Stimulated activated CD8-positive, alpha-beta memory T cell treated with anti-CD3 and anti-CD28 coated beads, Interleukin-15, amount 100 ng/mL, for 1 hour (primary cell): ENCODE measurements at places on chromosomes 5 and 9.

- no peak for DNase-seq
Observed at GRCh38 chr5:96247097-96247701, 185.8 kb downstream of the PCSK1 start.

GRCh38 chr5:153959134-153959957, 79.4 kb downstream of the FAM114A2 start:
- DNase-seq: no peak

DNA sequence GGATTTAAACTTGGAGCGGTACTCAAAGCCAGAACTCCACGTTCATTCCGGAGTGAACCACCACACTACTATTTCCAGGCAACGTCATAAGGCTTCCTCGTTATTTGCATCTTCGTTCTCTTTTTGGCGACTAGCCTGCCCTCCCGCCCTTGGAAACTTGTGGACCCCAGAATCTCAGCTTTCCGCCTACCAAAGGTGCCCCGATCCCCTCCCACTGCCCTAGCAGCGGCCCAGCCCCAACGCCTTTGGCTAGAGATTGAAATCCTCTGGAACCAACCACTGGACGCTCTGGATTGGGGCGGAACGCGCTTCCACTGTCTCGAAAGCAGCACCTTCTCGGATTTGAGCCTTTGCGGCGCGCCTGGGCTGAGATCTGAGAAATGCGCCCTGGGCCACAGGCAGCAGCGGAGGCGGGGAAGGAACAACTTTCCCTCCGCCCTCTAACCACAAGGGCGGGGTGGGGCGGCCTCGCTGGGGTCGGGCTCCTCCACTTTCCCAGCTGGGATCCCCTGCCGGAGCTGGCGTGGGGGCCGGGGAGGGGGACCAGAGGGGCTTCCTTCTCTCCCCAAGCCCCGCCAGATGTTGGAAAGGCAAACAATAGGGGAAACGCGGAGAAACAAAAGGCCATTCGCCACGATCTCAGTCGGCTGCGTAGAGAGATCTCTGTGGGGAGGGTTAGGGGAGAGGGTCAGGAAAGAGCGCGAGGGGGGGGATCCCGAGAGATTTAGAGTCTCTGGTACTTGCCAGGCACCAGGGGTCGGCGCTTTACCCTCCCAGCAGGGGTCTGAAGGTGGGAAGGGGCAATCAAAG, 1.3 kb downstream of the MOB3B start:
- no peak for DNase-seq

DNA sequence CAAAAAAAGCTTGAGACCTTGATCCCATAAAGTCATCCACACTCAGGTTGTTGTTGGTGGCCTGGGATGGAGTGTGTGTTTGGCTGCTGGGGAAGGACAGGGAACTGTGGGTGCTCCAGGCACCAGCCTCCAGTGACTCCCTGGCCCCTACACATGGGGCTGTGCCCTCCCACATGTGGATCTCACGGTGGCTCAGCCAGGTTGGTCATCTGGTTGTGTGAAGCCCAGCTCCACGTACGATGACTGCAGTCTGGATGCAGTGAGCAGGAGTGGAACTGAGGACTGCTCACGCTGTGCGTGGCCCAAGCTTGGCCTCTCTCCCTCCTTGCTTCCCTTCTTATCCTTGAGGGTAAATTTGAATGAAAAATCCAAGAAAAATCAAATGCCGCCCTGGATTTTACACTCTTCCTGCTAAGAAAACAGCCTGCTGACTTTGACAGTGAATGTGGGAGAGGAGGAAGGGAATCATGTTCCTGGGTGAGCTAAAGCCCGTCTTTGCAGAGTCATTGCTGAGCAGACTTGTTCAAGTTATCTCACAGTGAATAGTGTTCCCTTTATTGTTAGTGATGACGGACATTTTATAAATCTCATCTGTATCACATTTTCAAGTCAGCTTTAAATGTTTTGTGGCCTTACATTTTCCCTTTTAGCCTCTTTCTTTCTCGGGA, 65.1 kb upstream of the CACNA1B start:
- DNase-seq: no peak

DNA sequence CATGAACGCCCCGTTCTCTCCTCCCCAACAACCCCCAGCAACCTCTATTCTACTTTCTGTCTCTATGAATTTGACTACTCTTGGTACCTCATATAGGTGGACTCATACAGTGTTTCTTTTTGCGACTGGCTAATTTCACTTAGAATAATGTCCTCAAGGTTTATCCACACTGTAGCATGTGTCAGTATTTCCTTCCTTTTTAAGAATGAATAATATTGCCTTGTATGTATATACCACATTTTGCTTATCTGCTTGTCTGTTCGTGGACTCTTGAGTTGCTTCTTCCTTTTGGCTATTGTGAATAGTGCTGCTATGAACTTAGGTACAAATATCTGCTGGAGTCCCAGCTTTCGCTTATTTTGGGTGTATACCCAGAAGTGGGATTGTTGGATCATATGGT, 42.7 kb downstream of the IQGAP2 start:
- no peak for DNase-seq

DNA sequence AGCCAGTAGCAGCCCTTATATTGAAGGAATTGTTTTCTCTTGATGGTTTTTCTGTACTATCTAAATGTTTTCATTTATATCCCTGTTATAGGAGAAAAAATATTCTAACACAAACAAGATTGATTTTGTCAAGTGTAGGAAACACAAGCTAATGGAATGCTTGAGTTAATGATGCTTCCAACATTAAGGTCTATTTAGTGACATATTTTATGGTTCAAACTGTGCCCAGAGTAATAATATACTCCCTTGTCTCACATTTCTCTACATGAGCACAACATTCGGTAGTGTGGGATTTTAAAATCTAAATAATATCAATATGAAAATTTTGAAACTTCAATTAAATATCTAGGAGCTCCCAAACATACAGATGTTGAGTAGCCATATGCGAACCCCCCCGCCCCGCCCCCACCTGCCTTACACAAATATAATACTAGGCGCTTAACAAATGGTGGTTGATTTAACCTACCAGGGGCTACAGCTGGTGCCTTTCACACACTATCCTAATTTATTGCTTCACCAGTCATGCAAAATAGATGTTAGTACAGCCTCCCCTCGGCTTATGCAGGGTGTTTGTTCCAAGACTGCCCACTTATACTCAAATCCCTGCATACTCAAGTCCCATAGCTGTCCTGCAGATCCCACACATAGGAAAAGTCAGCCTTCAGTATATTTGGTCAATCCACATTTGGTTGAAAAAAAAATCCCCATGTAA, 124.1 kb upstream of the ACO1 start:
- DNase-seq: no peak

DNA sequence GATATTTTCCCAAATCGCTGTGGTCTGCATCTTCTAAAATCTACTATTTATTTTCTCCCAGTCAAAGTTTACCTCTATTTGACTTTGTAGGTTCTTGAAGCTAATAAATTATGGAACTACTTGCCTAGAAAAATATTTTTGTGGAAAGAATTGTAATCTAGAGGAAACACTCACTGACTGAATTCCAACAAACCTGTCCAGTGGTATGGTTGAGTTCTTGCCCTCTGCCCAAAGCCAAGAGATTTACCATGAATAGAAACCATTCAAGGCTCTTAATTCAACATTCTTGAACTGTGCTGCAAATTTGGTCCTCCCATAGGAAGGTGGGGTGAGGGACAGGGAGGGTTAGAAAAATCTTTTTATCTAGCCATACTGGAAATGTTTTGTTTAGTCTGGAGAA, 233.9 kb upstream of the MAP3K1 start:
- no peak for DNase-seq

DNA sequence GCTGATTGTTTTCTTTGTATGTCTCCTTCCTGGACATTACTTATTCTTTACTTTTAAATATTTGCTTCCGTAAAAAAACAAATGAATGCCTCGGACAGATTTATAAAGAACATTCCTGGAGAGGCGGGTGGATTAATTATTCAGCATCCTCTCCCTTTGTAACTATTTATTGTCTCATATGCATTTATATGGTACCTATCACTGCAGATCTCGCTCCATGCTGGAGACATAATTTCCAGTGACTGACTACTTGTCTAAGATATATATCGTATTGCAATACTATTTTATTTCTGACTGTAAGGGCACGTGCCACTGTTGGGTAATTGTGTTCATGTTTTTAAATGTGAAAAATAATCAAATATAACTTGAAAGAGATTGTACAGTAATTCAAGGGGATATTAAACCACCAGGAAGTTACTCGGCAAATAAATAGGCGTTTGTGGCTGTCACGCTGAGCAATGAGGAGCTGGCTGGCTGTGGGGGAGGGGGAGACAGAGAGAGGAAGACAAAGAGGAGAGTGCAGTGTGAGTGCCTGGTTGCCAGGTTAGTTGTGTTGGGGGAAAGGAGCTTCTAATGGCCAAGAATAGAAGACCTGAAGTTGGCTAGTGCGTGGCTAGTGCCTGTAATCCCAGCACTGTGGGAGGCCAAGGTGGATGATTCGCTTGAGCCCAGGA, 131.8 kb upstream of the GABRP start:
- DNase-seq: no peak

DNA sequence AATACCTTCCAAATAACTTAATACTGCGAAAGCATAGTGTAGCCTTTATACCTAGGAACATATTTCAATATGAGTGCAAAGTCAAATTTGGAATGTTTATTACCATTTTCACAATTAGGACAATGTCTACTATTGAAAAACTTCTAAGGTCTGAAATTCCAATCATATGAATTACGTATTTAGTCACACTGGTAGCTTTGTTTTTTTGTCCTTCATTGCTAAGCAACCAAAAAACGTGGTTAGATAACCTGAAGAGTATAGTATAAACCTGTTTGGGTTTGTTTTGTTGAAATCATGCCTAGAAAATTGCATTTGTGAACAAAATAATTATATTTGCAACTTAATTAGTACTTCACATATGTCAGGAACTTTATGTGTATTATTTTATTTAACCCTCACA, 134.2 kb downstream of the FBXO4 start:
- DNase-seq: no peak

GRCh38 chr9:113592876-113593575, 129.5 kb downstream of the RGS3 start:
- no peak for DNase-seq

GRCh38 chr5:171433982-171434676, 14.7 kb downstream of the FGF18 start:
- DNase-seq: no peak

DNA sequence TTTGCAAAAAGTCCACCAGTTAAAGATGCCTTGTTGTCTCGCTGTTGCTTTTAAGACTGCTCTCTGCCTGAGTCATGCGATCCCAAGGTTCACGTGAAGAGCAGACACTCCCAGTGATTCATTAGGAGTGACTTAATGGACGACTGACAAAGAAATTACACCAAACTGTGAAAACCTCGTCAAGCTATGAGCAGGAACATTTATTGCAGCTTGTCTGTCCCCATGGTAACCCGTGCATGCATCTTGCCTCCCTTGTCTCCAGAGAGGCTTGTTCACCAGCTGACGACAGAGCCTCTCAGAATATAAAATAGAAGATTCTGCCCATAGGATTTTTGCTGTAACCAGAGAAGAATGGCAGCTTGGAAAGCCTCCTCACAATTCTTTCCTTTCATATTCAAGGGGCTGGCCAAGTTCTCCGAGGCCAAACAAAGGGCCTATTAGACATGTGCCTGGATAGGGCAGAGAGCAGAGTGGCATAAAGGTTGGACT, 352.7 kb downstream of the SPOCK1 start:
- no peak for DNase-seq

DNA sequence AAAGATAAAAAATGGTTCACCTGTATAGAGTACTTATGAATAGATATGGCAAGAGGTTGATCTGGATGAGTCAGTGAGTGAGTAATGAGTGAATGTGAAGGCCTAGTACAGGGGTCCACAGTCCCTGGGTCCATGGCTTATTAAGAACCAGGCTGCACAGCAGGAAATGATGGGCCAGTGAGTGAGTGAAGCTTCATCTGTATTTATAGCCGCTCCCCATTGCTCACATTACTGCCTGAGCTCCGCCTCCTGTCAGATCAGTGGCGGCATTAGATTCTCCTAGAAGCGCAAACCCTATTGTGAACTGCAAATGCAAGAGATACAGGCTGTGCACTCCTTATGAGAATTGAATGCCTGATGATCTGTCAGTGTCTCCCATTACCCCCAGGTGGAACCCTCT, 307.7 kb upstream of the ZNF608 start:
- DNase-seq: no peak

- DNase-seq: no peak
Observed at GRCh38 chr5:53936481-53937352, 373.7 kb downstream of the ARL15 start.

DNA sequence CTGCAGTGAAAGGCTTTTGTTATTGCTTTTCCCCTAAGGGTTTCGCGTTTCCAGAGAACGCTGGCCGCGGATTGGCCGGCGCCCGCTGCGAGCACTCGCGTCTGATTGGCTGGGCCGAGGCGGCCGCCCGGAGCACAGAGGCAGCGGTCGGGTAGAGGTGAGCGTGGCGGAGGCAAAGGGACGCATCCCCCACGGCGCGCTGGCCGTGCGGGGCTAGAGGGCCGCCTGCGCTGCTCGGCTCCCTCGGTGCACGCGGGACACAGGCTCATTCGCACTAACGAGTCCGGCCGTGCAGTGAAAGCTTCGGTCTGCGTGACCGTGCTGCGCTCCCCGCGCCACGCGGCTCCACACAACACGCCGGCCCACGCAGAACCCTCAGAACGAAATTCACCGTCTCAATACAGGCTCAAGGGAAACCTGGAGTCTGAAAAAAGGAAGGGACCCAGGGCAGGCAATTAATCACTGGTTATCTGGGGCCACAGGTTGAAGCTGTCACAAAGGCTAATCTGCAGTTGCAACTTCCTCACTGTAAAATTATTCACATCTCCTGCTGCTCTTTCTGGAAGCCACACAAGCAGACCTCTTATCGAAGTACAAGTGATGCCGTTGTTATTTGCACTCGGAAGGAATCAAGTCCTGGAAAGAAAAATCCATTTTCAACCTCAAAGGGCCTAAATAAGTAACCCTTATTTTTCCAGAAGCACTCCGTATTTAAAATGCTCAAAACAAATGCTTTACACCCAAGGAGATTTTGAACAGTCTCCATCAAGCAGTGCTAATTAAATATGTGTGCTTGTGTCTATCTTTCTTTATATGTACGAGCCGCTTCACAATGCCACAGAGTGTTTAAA, 94.6 kb downstream of the ZNF608 start:
- no peak for DNase-seq

GRCh38 chr5:133996683-133997252, 8.0 kb downstream of the VDAC1 start:
- no peak for DNase-seq
